Effector memory CD4-positive, alpha-beta T cell (primary cell): ENCODE measurements at places on chromosomes 7 and 10.

GRCh38 chr10:8437896-8438295 is 383.4 kb downstream of the GATA3 start:
- no peak for DNase-seq

- DNase-seq: no peak
These were observed 15.5 kb downstream of the AGAP3 start for GRCh38 chr7:151101621-151102396.

DNA sequence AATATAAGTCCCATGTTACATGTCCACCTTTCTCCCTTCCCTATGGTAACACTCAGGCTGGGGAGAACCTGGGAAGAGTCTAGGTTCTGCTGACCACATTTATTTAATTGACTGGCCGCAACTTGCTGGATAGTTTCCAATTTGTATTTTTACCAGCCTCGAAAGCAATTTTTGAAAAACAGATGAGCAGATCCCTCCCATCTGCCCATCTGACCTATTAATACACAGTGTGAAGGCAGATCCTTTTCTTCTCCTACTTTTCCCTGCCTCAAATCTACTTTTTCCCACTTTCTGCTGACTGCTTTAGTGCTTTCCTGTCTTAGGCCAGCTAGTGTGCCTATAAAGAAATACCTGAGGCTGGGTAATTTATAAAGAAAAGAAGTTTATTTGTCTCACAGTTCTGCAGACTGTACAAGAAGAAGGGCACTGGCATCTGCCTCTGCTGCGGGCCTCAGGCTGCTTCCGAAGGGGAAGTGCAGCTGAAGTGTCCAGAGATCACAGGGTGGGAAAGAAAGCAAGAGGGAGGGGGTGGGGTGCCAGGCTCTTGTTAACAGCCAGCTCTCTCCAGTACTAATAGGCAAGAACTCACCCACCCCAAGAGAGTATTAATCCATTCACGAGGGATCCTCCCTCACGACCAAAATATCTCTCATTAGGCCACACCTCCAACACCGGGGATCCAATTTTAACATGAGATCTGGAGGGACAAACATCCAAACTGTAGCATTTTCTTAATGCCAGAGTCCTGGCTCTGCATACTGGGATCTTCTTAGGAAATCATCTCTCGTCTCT is 336.0 kb upstream of the IGFBP3 start:
- no peak for DNase-seq

DNA sequence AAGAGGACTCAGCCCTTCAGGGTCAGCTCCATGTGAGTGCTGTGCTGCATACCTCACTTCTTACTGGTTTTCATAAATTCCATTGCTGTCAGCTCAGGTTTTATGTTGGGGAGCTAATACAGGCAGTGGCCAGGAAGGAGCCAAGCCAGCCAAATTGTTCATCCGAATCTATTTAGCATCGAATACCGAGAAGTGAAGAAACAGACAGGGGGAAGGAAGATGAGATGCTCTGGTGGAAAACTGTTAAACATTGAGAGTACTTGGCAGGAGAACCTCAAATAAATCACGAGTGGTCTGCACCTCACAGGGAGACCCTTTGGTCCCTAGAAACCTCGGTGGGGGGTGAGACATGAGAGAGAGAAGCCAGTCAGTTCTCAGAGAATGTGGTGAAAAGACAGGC is 196.0 kb upstream of the TMEM72 start:
- no peak for DNase-seq

GRCh38 chr7:24733414-24734060 is 23.7 kb downstream of the GSDME start:
- DNase-seq: no peak

DNA sequence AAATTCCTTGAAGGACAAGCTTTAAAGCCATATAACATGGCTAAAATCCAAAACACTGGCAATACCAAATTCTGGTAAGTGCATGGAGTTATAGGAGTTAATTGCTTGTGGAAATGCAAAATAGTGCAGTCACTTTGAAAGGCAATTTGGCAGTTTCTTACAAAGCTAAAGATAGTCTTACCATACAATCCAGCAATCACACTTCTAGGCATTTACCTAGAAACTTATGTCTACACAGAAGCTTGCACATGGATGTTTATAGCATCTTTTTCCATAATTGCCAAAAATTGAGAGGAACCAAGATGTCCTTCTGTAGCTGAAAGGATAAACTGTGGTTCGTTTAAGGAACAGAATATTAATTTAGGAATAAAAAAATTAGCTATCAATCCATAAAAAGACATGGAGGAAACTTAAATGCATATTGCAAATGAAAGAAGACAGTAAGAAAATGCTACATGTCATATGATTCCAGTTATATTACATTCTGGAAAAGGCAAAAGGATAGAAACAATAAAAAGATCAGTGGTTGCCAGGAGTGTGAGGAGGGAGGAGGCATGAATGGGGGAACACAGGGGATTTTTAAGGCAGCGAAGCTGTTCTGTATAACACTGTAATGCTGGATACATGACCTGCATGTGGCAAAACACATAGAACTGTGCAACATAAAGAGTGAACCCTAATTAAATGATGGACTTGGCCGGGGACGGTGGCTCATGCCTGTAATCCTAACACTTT is 51.9 kb downstream of the GNAT3 start:
- no peak for DNase-seq

- DNase-seq: peak; percentile 72
These were observed at the start of gene FAM200A for GRCh38 chr7:99551767-99552463. FAM200A (minus strand) TSS chr7:99552114; CDS start chr7:99548407, 3,707 bp downstream.

- no peak for DNase-seq
These were observed 188.4 kb upstream of the COL1A2 start for GRCh38 chr7:94206295-94206694.

DNA sequence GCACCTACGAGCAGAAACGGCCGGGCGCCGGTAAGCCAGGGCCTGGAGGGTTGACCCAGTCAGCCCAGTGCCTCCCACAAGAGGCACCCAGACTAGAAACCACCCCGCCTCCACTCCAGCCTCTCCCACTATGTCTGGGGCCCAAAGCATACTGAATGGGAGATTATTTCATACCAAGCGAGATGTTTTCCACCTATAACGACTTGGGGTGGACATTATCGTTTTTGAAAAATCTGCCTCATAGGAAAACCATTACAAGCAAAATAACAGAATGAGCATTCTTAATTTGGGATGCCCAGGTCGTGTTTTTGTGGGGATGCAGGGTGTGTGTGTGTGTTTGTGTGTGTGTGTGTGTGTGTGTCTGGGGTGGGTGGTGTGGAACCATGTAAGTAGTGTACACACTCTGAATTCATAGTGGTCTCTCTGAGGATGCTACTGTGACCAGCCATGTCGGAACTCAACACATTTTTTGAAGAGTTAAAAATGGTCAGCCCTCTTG is 1.6 kb downstream of the HOXA6 start:
- no peak for DNase-seq

DNA sequence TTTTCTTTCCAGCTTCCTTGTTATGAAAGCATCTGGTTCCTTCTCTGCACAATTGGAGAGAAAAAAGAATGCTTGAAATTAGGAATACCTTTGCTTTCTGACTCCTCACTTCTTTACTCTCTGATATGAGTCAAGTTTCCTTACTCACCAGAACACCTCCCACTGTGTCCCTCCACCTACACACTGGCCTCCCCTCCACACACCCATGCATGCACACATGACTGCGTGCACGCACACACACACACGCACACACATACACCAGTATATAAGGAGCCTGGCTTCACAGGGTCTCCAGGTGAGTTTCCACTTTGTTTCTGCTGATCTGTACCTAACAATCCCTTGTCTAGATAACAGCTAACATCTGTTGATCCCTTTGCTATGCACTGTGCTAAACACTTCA is 11.4 kb upstream of the PTER start:
- no peak for DNase-seq

DNA sequence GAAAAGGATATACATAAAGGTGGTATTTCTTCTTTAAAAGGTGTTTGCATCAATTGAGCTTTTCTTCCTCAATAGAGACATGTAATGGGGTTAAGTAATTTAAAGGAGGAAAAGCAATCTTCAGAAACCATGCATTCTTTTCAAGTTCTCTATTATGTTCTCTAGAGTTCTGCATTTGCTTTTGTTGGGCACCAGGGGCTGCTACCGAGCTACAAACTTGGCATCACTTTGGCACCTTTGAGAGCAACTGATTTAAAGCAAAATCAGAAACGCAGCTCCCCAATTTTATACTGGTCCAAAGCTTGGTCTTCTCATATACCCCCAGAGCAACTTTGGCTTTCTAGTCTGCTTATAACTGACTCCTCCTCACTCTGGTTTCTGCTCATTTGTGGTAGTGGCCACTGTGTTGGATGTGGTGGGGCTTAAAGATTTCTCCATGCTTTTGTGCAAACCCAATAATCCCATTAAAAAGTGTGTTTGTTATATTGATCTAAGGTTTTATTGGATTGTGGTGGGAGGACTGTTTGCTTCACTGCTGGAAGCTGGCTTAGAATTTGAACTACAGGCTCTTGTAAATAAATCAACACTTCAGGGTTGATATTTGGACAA is 712.1 kb downstream of the PHTF2 start:
- no peak for DNase-seq
